Stimulated activated CD4-positive, alpha-beta T cell treated with anti-CD3 and anti-CD28 coated beads, Interleukin-15, amount 100 ng/mL, for 1 hour (primary cell): ENCODE measurements at places on chromosomes 6 and 20.

DNA sequence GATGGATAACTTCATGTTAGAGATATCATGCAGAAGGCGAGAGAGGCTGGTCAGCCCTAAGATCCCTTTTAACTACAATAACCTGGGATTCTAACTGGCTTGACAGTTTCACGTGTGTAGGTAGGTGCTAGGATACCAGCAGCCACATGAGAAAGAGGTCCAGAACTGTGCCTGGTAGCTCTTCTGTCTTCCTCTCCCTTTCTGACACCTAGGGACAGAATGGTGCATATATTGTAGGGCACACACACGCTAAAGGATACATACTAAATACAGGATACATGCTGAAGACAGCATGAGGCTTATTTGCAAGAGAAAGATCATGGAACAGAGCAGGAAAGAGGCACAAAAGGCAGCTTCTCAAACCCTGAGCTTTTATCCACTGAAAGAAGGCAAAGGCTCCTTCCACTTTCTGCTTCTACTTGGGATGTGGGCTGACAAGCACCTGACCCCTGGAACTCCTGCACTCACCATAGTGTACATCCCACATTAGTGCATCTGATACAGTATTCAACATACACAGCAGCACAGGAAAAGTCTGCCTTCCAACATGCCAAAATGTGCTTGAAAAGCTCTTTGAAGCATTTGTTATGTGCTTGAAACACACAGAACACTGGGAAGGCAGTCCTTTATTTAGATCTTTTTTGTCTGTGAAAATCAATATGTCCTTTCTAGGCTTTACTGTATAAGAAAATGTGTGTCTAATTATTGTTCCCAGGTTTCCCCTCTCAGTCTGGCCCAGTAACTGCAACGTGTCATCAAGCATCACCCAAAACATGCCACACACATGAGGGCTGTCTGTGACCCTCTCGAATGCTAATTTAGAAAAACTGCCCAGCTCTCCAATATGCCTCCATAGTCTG is 3.2 kb downstream of the SLC22A23 start:
- no peak for DNase-seq

GRCh38 chr6:126232671-126233070 is 107.2 kb upstream of the CENPW start:
- no peak for DNase-seq

DNA sequence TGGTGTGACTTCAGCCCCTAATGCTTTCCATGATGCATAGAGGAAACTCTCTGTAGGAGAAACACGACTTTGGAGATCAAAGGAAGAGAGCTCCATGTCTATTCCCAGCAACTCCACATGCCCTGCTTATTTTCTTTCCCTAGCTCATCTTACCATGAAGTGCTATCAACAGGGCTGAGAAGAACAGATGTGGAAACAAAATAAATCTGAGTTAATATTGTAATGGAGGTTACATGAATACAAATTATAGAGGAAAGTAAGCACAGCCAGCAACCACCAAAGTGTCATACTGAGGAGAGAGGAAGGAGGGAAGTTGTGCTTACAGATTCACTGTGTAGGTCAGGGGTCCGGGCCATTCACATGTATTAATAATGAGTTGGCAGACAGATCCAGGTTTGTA is 157.5 kb downstream of the RFPL4B start:
- DNase-seq = no peak

GRCh38 chr6:129008591-129008990 is 125.7 kb downstream of the LAMA2 start:
- no peak for DNase-seq

GRCh38 chr6:150016324-150017185 is 8.8 kb downstream of the RAET1L start:
- DNase-seq = no peak
